Naive thymus-derived CD8-positive, alpha-beta T cell (primary cell): ENCODE measurements at places on chromosomes 7 and 10.

DNA sequence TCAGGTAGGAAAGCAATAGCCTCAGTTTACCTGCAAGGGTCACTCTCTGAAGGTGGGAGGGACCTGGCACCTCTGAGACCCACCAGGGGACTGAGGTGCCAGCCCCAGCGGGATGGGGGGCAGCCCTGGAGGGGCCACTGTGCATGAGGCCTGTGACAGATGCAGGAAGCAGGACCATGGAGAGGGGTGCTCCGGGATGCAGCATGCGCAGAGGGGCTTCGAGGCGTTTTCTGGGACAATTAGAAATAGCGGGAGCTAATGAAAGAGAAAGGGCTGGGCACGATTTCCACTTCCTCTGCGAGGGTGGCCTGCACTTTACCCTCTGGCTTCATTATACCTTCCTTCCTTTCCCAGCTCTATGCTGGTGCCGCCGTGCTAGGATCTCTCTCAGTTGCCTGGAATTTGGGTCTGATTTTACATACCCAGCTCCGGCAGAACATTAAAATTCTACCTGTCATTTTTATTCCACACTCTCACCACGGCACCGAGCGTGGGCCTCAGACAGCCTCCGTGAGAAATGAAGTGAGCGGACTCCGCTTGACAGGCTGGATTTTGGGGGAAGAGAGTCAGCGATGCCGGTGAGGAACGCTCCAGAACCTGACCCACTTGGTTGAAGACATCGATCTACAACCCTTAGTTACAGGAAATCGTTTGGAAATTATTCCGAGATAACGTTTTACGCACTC, 333.9 kb upstream of the PFKP start:
- no peak for DNase-seq

DNA sequence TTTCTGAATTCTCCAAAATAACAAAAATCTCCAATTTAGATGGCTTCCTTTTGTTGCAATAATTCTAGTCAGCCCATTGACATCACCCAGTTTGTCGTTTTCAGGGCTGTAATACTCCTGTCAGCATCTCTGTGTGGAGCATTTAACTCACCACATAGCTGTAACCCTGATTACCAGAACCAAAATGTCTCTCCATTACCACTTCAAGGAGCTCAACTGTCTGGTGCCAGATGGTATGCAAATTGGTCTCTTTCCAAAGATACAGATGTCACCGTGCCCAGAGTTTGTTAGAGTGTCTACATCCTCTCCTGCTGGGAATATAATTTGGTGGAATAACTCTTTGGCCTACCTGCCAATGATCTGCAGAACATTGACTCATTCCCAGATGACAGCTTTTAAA, 350.3 kb upstream of the POT1 start:
- DNase-seq, result no peak

- DNase-seq, result no peak
Measured at GRCh38 chr10:75150656-75151055, 39.2 kb downstream of the SAMD8 start.

DNA sequence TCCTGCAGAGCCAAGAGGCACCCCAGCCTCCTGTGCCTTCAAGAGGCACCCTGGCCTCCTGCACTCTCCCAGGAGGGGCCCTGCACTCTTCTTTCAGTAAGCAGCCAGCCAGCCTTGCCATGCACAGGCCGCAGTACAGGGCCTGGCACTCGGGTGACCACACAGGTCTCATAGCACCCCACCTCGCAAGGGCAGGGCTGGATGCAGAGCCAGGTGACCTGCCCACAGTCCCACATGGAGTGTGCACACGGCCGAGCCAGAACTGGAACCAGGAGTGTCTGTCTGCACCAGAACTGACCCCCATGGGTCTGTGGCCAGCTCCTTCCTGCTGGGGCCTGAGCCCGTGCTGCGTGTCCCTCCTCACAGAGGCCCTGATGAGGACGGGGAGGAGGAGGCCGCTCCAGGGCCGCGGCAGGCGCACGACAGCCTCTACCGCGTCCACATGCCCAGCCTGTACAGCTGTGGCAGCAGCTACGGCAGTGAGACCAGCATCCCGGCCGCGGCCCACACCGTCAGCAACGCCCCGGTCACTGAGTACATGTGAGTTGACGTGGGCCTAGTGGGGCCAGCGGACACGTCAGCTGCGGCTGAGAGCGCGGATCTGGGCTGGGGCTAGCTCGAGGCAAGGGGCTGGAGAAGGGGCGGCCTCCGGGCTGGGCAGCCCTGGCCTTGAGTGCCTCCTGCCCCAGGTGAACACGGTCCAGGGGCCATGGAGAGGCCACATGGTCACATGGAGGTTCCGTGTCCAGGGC, 26.3 kb downstream of the TTYH3 start:
- DNase-seq, result no peak

DNA sequence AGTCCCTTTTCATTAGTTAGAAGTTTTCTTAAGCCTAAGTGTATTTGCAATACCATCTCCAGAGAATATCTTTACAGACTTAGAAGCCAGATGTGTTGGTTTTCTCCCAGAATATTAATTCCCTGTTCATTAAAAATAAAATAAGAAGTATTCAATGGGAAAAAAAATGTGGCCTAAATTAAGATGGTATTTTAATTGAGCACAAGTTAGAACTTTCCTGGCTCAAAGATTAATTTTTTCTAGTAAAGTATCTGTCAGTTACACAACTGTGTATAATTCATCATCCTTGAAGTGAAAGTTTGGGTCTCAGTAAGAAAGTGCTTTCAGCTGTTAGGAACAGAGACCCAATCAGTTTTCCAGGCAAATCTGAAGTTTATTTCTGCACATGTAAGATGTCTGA, 1179.5 kb upstream of the C7orf33 start:
- DNase-seq, result no peak

- DNase-seq, result no peak
Measured at GRCh38 chr10:92074126-92074887, 150.7 kb downstream of the BTAF1 start.
